ENCODE measurements at places on chromosomes 11 and 22. TPM values are rescaled to one million over a fixed set of nuclear protein-coding genes. Genes with fewer than 3 reads are reported as not detected.

Gene PATE2
- total RNA-seq = not detected

Gene CALCB
- not detected for total RNA-seq

Gene OR4A16
- total RNA-seq = not detected

GRCh38 chr11:27401280-27401832 is 38.3 kb upstream of the CCDC34 start:
- peaks cover 2% of the 10 kb centered on the region for H3K4me1 ChIP-seq
- no peaks in the 10 kb centered on the region for H3K36me3 ChIP-seq
- H3K27ac ChIP-seq = no peak overlapping the region
- H3K27me3 ChIP-seq = no peaks in the 10 kb centered on the region
- H3K4me3 ChIP-seq = no peak overlapping the region

DNA sequence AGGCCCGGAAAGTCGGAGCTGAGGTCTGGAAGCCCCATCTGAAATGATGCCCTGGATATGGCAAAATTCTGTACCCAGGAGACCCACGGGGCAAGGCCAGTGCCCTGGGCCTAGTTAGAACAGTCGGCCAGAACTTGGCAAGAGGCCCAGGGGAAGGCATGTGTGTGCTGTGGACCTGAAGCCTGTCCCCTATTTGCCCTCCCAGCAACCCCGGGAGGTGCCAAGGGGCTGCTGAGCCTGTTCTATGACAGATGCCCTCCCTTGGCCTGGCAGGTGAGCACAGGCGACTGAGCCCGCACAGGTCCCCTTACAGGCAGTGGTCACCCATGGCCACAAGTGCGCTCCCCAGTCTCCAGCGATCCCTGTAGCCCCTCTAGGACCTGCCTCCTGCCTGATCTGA is 51.7 kb downstream of the NAT10 start:
- DNase-seq = no peak
- peaks cover 16% of the 10 kb centered on the region for H3K4me1 ChIP-seq
- H3K4me3 ChIP-seq = no peak overlapping the region
- no peak overlapping the region for H3K27ac ChIP-seq
- H3K27me3 ChIP-seq = no peaks in the 10 kb centered on the region

DNA sequence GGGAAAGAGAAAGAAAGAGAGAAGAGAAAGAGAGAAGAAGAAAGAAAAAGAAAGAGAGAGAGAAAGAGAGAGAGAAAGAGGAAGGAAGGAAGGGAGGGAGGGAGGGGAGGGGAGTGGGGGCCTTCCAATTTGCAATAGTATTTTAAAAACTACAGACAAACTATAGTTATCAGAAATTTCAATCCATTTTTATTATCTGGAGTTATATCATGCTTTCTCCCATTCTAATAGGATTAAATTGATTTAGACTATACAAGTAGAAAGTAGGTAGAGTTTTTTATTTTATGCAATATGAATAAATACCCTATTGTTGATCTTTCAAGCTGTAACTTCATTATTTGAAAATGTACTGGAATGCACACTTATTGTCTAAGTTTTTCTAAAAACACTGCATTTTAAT is 70.2 kb upstream of the CEP126 start:
- H3K27me3 ChIP-seq = no peaks in the 10 kb centered on the region
- no peak overlapping the region for H3K27ac ChIP-seq
- no peaks in the 10 kb centered on the region for H3K36me3 ChIP-seq
- H3K4me1 ChIP-seq = no peaks in the 10 kb centered on the region
- H3K4me3 ChIP-seq = no peak overlapping the region
- no peak for DNase-seq

- H3K4me3 ChIP-seq = no peak overlapping the region
- no peaks in the 10 kb centered on the region for H3K4me1 ChIP-seq
- no peak overlapping the region for H3K27ac ChIP-seq
- H3K36me3 ChIP-seq = no peaks in the 10 kb centered on the region
- H3K27me3 ChIP-seq = peaks cover 3% of the 10 kb centered on the region
Measured at GRCh38 chr22:49242480-49242879, 585.2 kb downstream of the BRD1 start.

GRCh38 chr11:47917599-47918369 is 62.6 kb upstream of the PTPRJ start:
- DNase-seq = peak; percentile 90
- H3K27ac ChIP-seq = peak overlapping the region; percentile 87
- peak overlapping the region; percentile 34 for H3K4me3 ChIP-seq
- H3K36me3 ChIP-seq = no peaks in the 10 kb centered on the region

- H3K36me3 ChIP-seq = peaks cover 41% of the 10 kb centered on the region
- peak overlapping the region; percentile 60 for H3K4me3 ChIP-seq
- DNase-seq = no peak
- H3K27me3 ChIP-seq = no peaks in the 10 kb centered on the region
Measured at GRCh38 chr11:6604081-6604626, 580 bp downstream of the ILK start.

DNA sequence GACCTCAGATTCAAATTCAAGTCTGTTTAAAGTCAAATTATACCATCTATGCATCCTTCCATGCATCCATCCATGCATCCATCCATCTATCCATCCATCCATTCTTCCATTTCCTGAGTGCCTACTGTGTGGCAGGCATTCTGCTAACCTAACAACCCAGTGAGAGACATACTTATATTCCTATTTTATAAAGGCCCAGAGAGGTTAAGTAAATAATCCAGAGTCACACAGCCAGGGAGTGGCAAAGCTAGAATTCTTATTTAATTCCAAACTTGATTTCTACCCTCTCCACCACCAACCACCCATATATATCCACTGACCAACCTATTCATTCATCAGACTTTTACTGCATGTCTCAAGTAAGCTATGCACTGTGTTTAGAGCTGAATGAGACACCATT is 53.8 kb downstream of the LRRC74B start:
- no peaks in the 10 kb centered on the region for H3K27me3 ChIP-seq
- no peaks in the 10 kb centered on the region for H3K36me3 ChIP-seq
- no peak for DNase-seq
- H3K27ac ChIP-seq = no peak overlapping the region
- H3K4me1 ChIP-seq = no peaks in the 10 kb centered on the region

GRCh38 chr11:22203281-22203680 is 10.4 kb downstream of the ANO5 start:
- no peak overlapping the region for H3K4me3 ChIP-seq
- H3K27me3 ChIP-seq = no peaks in the 10 kb centered on the region
- no peaks in the 10 kb centered on the region for H3K36me3 ChIP-seq
- DNase-seq = no peak

DNA sequence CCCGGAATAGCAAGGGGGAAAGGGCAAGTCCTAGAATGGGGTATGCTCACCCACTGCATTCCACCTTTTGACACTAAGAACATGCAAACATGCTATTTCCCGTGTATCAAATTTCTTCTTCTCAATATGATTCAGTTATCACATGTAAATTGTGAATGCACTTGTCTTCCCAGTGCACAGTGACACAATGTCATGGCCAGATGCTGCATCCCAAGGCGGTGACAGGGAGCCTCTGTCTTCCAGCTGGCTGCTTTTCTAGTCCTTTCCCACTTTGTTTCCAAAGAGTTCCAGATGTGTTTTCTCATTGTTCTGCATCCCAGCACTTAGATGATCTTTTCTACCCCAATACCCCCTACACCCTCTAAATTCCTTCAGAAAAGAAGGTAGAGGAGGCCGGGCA is 12.4 kb downstream of the SLC25A18 start:
- H3K27ac ChIP-seq = no peak overlapping the region
- H3K36me3 ChIP-seq = no peaks in the 10 kb centered on the region
- H3K27me3 ChIP-seq = no peaks in the 10 kb centered on the region
- peaks cover 9% of the 10 kb centered on the region for H3K4me1 ChIP-seq
- H3K4me3 ChIP-seq = no peak overlapping the region

All from upper lobe of right lung (tissue), 1 donor.